ENCODE measurements at places on chromosomes 12 and 14.

GRCh38 chr14:49584058-49584457, 2.1 kb downstream of the RPS29 start:
- DNase-seq = no peak

GRCh38 chr12:68568922-68569569, 41.7 kb upstream of the RAP1B start:
- DNase-seq = no peak

GRCh38 chr14:100680439-100681051, 46.1 kb upstream of the DLK1 start:
- no peak for DNase-seq

DNA sequence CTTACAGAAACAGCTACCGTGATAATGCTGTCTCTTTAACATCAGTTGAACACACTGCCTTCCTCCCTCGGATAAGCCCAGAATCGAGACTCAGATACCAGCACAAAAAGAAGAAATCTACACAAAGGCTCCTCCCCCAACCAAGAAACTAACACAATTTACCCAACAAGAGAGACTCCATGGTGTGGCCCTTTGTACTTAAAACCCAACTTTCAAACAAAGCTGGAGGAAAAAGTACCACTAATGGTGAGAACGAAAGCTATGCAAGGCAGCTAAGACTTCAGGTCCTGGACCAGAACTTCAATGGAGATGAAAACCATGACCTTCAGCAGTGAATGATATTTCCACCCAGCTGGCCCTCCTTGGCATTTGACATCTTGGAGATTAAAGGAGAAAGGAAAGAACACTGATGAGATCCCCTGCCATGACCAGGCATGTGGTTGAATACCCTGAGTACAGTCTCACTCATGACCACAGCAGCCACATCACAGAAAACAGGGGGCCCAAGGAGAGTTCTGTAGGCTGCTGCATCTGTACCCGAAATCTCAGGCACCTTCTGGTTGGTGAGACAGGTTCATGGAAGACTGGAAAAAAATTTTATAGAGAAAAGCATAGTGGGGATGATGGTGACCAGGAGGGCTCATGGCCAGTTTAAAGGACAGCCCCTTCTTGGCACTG, 36.7 kb downstream of the RBM19 start:
- DNase-seq = no peak

GRCh38 chr14:34318014-34318413, 144.0 kb downstream of the SPTSSA start:
- no peak for DNase-seq

DNA sequence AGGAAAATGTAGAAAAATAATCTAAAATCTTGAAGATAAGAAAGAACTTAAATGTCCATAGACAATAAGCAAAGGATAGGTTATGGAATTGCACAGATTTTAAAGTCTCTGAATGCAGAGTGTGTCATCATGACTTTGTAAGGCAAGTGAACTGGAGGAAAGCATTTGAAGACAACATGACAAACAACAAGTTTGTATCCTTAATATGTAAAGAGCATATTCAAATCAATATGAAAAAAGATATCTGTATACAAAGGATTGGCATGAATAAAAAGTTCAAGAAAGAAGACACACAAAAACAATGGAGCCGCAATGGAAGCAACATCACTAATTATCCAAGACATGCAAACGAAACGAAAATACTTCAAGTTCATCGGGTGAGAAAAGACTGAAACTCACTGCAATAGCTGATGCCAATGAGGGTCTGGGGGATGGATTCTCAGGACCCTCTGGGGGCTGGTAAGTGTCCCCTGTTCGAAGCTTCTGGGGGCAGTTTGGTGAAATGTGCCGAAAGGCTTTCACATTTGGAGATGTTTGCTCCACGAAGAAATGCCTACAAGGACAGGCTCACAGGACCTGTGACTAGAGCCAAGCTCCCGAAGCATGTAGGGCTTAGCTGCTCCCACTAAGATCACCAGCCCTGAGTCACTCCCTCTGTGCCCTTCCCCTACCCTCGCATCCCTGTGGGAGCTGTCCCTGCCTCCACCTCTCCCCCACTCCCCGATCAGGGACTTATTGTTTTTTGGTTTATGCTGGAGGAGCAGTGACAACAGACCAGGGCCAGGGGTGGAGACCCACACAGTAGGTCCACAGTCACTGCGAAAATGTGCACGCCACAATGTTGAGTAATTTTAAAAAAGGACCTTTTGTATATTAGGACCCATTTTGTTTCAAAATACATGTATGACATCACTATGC, 345.7 kb upstream of the SFSWAP start:
- DNase-seq = no peak

DNA sequence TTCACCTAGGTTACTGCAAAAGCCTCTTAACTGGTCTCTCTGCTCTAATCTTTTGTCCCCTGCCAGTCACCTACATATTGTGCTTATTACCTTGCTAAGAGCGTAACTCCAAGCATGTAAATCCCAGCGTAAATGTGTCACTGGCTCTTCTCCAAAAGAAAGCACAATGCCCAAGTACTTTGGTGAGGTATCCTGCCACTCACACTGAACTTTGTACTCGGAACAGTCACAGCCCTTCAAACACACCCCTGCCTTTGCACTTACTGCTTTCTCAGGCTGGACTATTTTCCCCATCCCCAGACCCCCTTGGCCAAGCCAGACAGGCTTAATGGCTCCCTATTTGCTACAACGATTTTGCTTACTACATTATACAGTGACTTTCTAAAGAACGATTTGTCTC, 31.7 kb downstream of the GALNT4 start:
- DNase-seq = no peak

GRCh38 chr12:57835366-57836288, 10.9 kb downstream of the CTDSP2 start:
- DNase-seq = no peak

- no peak for DNase-seq
Measured at GRCh38 chr12:80847575-80847974, 90.2 kb downstream of the LIN7A start.

- no peak for DNase-seq
Measured at GRCh38 chr14:71891970-71892369, 40.3 kb upstream of the RGS6 start.

- DNase-seq = no peak
Measured at GRCh38 chr14:100393906-100394732, 71.0 kb downstream of the SLC25A47 start.

- DNase-seq = no peak
Measured at GRCh38 chr12:65325183-65325582, 46.7 kb downstream of the MSRB3 start.
